Gastrocnemius medialis (tissue), 4 donors: ENCODE measurements at places on chromosomes 4 and X. TPM values are rescaled to one million over a fixed set of nuclear protein-coding genes. Genes with fewer than 3 reads are reported as not detected.

NRK gene
- total RNA-seq = 0.26 TPM

- DNase-seq = no peak
These were observed 56.2 kb downstream of the APOO start for GRCh38 chrX:23851544-23851943.

GRCh38 chr4:87219632-87220093 lies 755 bp downstream of the KLHL8 start:
- DNase-seq = peak; percentile 11

DNA sequence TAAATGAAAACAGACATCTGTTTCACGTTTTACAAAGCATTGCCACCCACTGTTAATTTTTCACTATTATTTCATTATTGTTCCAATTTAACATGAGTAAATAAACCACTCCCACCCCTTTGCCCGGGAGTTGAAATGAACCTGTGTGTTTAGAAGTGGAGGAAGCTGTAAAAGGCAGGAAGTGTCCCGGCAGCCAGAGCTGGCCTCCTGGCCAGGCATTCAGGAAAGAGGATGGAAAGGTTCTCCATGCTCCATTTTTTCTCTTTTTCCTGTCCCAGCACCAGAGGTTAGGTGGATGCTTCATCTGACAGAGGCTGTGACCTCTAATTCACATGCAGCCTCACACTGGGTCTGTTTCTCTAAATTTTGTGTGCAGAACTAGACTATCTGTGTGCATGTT lies 55.5 kb upstream of the LNX1 start:
- no peak for DNase-seq

DNA sequence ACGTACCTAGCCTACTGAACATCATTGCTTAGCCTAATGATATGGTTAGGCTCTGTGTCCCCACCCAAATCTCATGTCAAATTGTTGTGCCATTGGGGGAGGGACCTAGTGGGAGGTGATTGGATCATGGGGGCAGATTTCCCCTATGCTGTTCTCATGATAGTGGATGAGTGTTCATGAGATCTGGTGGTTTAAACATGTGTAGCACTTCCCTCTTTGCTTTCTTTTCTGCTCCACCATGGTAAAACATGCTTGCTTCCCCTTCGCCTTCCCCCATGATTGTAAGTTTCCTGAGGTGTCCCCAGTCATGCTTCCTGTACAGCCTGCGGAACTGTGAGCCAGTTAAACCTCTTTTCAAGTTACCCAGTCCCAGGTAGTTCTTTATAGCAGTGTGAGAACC lies 102.6 kb downstream of the RAPGEF2 start:
- no peak for DNase-seq
